Activated naive CD4-positive, alpha-beta T cell treated with anti-CD3 and anti-CD28 coated beads for 36 hours (primary cell): ENCODE measurements at places on chromosomes 13 and 19.

DNA sequence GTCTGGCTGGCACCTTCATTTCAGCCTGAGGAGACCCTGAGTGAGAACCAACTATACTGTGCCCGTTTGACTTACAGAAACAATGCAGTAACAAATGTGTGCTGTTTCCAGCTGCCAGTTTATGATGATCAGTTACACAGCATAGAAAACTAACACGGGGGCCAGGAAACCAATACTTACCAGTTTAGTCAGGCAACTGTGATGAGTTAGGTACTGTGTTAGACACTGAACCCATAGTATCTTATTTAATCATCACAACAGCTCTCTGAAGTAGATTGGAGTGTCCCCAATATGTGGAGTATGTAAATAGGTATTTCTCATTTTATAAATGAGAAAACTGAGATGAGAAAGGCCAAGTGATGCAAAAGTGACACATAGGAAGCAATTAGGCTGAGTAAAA, 620.9 kb upstream of the KLF12 start:
- peak; percentile 5 for DNase-seq

GRCh38 chr19:43489310-43489709, 15.2 kb downstream of the PHLDB3 start:
- DNase-seq = no peak

DNA sequence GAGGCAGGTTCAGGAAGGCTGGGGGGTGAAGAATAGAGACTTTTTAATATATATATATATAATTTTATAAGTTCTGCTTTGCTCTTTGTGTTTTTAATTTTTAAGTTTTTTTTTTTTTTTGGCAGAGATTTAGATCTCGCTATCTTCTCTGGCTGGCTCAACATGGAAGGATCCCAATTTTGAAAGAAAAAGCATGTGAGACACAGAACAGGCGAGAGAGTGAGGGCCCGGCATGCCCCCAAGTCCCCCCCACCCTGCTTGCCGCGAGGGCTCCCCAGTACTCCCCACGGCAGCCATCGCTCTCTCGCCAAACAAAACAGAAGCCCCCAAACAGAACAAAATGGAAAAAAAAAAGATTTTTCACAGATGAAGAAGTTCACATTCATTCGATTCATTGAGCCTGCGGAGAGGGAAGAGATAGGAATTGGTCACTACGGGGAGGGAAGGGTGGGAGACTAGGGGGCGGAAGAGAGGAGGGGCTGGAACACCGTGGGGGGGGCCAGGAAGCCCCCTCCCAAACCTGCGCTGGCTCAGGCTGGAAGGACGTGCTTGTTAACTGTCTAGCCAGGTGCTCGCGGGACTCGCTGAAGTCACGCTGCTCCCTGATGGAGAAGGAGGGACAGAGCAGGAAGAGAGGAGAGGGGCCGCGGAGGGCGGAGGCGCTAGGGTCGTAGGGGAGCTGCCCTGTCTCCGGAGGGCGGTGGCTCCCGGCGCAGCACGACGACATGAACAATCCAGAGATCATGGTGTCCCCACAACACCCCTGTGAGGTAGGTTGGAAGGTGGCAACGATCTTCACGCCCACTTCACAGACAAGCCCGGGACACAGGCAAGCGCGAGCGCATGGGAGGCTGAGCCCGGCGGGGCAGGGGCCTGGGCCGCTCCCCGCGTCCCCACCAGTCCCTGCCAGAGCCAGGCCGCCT, 10.6 kb downstream of the KHSRP start:
- DNase-seq = no peak

DNA sequence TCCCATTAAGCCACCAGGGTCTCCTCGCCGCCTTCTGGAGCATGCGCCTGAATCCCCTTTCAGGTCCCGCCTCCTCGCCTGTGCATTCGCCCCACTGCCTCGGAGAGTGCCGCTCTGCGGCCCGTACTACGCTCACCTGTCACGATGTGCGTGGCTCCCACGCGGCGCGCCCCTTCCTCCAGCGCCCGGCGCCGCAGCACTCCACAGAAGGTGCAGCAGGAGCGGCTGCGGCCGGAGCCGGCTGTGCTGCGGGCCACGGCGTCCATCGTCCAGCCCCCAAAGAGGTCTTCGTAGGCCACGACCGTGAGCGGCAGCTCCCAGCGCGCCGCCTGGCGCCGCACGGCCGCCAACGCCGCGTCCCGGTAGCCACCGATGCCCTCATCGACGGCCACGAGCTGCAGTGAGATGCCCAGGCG, 4.3 kb downstream of the CTU1 start:
- DNase-seq = no peak

DNA sequence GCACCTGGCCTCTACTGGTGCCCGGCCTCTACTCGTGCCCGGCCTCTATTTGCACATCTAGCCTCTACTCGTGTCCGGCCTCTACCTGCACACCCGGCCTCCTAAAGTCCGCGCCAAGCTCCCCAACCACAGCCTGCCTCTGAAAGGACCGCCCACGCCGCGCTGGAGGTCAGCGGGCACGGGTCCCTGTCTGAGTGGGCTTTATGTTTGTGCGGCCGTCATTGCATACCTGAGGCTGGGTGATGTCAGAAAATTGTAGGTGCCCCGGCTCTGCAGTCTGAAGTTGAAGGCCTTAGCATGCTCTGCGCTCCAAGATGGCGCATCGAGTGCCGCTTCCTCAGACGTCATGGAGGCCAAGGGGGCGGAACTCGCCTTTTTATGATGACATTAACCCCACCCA, 1.1 kb downstream of the ZNF135 start:
- DNase-seq = no peak

- no peak for DNase-seq
These were observed 161.8 kb downstream of the KCTD12 start for GRCh38 chr13:76724421-76724820.

DNA sequence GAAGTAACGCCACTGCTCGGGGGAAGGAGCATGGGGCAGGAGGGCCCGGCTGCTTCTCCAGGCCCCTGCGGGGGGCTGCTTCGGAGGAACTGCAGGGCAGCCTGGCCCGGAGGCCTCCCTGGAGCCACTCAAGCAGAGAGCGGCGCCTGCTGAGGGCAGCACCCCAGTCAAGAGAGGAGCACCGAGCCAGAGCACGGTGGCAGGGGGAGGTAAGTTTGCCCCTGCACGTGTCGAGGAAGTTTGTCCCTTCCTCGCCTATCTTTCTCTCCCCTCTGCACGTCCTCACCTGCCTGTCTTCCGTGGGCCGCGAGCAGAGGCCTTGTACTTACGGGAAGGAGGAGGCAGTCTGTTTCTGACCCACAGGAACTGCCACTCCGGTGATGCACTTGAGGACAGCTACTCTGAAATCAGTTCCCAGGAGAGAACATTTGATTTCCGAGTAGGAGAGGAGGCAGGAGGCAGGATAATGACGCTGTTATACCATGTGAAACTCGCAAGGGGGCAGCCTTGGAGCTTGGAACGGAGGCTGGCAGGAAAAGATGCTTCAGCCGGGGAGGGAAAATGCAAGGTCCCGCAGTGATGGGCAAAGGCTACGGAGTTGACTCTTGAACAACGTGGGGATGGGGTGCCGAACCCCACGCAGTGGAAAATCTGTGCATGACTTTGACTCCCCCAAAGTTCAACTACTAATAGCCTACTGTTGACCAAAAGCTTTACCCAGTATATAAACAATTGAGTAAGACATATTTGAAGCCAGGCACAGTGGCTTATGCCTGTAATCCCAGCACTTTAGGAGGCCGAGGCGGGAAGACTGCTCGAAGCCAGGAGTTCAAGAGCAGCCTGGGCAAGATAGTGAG, 5.0 kb downstream of the FFAR1 start:
- DNase-seq = peak; percentile 85

- peak; percentile 8 for DNase-seq
These were observed 218.9 kb upstream of the EDNRB start for GRCh38 chr13:78137404-78138142.

GRCh38 chr19:38658462-38659306, 11.2 kb downstream of the ACTN4 start:
- no peak for DNase-seq

DNA sequence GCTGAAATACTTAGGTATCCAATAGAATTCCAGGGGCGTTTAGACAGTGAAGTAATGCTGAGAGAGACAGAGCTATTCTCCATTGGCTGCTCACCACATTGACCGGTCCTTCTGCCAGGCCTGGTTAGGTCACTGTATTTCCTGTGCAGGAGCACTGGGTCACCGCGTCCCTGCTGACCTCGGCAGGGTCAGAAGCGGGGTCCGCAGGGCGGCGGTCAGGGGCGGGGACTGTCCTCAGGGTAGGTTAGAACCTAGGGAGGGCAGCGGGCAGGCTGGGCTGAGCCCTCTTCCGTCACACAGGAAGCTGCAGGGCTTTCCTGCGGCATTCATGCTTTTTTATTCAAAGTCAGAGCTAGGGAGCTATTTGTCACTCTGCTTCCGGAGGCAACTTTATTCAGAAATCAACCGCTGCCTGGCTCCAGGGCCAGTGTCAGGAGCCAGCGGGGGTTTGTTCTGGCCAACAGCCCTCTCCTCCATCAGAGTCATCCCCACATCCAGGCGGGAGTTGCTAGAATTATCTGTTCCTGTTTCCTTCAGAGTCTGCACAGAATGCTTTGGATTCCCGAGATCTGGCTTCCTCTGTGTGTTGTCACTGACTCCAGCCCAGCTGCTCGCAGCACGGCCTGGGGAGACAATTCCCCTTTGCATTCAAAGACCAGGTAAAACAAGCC, 81.2 kb upstream of the WASF3 start:
- DNase-seq = peak; percentile 17

DNA sequence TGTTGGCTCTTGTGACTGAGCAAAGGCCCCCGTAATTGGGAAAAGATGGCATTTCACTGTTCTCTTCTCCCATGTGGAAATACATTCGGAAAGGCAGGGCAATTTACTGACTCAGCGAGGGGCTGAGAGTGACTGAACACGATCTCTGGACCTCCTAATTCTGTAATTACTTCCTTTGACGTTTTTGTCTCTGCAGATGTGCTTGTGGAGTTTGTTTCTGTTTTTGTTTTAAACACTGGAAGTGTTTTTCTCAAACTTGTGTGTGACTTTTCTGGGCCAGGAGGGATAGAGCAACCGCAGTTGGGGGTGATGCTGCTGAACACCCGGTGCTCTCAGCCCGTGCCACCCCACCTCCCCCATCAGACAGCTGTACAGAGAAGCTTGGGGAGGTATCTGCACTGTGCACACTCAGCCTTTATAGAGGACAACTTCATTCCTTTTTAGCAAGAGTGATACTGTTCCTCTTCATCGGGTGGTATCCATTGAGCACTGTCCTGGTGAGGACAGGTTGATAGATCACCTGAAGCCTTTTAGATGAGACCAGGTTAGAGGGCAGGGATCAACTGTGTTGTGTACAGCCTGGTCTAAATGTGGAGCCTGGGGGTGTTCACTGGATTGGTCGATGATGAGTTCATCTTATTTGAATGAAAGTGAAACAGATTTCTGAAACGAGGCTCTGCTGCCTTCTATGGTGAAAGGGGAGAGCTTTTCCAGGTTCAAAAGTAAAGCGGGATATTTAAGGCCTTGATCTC, 117.4 kb downstream of the ESD start:
- DNase-seq = peak; percentile 45

GRCh38 chr13:91313103-91313502, 34.4 kb upstream of the MIR17HG start:
- peak; percentile 40 for DNase-seq

DNA sequence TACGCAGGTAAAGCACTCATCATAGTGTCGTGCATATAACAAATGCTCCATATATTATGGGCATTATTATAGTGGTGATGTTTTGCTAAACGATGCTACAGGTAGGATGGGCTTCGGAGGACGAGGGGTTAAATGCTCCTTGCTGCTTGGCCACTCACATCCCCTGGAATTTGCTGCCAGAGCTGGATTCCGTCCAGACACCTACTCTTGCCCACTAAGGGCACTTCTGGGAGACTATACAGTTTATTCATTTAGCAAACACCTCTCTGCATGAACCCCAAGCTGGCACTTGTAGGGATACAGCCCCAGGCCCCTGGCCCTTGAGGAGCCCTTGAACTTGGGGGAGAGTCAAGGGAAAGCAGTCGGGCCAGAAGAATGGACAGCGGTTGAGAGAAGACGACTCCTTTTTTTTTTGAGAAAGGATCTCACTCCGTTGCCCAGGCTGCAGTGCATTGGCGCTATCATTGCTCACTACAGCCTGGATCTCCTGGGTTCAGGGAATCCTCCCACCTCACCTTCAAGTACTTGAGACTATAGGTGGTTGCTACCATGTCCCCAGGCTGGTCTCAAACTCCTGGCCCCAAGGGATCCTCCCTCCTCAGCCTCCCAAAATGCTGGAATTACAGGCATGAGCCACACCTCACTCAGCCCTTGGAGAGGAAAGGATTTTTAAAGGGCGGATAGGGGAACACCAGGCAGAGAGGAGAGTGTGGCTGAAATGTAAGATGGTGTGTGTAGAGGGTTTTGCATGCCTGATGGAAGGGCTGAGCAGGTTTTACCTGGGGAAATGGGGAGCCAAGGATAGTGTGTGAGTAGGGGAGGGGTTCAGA, 1.1 kb upstream of the MRPL34 start:
- no peak for DNase-seq

- DNase-seq = no peak
These were observed 369.9 kb downstream of the KLF5 start for GRCh38 chr13:73428706-73429105.
